Ovary (tissue), 10 donors: ENCODE measurements at places on chromosomes 2 and 18. TPM values are rescaled to one million over a fixed set of nuclear protein-coding genes. Genes with fewer than 3 reads are reported as not detected.

DNA sequence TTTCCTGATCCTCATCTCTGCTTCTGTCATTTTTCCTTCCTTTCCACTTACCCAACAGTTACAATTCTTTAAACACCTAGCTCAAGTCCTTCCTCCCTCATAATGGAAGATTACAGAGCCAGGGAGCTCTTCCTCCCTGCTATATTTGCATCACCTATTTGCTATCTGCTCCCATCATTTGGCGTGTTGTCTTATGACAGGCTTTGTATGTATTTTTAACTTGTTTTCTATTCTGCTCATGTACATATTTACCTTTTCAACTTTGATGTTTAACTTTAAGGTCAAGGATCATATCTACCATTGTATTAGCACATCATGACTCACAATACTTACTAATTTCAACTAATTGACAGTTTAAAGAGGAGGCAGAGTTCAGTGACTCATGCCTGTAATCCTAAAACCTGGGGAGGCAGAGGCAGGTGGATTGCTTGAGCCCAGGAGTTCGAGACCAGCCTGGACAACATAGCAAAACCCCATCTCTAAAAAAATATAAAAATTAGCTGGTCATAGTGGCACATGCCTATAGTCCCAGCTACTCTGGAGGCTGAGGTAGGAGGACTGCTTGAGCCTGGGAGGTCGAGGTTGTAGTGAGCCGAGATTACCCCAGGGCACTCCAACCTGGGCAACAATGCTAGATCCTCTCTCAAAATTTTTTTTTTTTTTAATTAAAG, 308.0 kb upstream of the STON1 start:
- DNase-seq: no peak

DNA sequence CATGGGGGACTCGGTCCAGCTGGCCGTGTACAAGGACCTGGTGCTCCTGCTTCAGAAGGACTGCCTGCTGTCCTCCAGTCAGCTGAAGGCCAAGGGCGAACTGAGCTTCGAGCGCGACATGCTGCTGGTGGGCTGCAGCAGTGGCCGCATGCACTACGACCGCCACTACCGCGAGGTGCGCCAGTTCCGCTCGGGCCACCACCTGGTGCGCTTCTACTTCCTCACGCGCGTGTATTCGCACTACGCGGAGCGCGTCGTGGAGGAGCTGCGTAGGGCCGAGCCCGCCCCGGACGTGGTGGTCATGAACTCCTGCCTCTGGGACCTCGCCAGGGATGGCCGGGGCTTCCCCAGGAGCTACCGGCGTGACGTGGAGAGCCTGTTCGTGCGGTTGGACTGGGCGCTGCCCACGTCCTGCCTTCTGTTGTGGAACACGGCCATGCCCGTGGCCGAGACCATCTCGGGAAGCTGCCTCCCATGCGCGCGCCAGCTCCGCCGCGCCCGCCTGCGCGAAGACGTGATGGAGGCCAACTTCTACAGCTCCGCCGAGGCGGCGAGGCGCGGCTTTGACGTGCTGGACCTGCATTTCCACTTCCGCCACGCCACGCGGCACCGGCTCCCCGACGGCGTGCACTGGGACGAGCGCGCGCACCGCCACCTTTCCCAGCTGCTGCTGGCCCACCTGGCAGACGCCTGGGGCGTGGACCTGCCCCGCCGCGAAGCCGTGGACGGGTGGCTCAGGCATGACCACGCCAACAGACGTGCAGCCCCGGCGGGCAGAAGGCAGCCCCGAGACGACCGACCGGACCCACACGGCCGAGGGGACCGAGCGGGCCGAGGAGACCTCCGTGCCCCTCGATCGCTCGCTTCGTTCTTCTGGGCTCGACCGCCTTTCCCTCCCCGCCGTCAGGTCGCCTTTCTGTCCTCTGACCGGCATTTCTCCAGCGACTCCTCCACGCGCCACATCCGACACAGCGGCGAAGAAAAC, 293.9 kb upstream of the ERBB4 start:
- peak; percentile 6 for DNase-seq

- DNase-seq: no peak
Observed at GRCh38 chr2:205030695-205031094, 485.4 kb downstream of the PARD3B start.

GRCh38 chr2:70937866-70938585, 2.3 kb downstream of the ATP6V1B1 start:
- DNase-seq: no peak

The PCARE gene
- 0.12 TPM for total RNA-seq

The UGT1A5 gene
- not detected for total RNA-seq
